Adrenal gland (tissue), 19 donors: ENCODE measurements at places on chromosomes 12 and 14. TPM values are rescaled to one million over a fixed set of nuclear protein-coding genes. Genes with fewer than 3 reads are reported as not detected.
A peak's percentile ranks its signal among the peaks of the same experiment; 100 is the strongest.

DNA sequence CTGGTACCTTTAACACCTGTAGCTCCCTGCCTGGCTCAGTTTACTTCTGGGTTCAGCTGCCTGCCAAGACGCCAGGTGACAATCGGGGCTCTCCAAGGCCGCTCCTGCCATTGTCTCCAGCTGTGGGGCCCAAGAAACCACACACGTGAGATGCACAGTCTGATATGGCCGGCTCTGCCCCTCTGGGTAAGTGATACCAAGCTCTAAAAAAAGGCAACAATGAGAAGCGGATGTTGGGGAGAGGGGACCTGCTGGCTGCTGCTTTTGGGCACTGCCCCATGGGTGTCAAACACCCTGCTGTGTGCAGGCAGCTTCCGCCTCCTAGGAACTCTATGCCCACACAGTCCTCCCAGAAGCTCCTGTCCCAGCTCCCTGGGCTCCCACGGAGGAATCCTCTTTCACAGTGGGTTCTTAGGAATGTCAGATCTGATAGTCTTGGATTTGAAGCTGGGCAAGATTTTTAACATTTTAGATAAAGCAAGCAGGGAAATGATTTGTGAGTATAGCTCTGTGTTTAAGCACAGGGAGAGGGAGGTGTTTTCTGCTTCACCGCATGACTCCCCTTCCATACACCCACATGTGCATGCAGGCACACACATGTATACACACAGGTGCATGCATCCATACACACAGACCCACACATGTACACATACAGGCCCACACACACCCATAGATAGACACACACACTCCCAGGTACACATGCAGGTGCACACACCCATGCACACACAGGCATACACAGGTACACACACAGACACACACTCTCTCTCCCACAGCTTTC lies 1135.8 kb downstream of the BCL11B start:
- DNase-seq = no peak

- DNase-seq = no peak
Measured at GRCh38 chr12:65430006-65430405, 151.5 kb downstream of the MSRB3 start.

The L2HGDH gene
- 4.3 TPM for total RNA-seq

DNA sequence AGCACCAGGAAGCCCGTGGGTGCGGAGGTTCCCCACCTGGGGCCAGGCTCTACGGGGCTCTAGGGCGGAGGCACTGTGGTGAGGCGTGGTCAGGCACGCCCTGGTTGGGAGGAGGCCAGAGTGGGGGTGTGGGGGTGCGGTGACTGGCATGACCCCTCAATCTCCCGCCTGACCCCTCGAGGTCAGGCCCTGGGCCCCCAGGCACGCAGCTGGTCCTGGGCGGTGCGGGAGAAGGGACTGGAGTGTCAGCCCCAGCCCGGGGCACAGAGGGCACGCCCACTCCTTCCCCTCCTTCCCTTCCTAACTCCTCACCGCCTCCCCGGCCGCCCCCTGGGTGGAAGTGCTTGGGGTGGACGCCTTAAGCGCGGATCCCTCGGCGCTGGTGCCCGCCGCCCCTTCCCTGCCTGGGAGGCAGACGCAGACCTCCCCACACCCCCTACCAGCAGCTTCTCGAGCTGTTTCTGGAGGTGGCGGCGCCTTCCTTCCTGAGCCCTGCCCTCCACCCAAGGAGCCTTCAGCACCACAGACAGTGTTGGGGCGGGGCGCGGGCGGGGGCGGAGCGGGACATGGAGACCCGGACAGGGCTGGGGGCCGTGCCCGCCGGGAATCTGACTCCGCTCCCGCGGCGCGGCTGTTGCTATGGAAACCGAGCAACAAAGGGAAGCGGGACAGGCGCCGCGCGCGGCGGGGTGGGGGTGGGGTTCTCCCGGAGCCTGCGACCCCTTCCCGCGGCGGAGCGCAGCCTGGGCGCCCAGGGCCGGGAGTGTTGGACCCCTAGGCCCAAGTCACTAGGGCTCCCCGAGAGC lies 741 bp upstream of the CRIP2 start:
- DNase-seq = peak; percentile 85

GRCh38 chr14:99747167-99747566 lies 46.0 kb upstream of the EML1 start:
- DNase-seq = no peak

The LMNTD1 gene
- not detected for total RNA-seq

DNA sequence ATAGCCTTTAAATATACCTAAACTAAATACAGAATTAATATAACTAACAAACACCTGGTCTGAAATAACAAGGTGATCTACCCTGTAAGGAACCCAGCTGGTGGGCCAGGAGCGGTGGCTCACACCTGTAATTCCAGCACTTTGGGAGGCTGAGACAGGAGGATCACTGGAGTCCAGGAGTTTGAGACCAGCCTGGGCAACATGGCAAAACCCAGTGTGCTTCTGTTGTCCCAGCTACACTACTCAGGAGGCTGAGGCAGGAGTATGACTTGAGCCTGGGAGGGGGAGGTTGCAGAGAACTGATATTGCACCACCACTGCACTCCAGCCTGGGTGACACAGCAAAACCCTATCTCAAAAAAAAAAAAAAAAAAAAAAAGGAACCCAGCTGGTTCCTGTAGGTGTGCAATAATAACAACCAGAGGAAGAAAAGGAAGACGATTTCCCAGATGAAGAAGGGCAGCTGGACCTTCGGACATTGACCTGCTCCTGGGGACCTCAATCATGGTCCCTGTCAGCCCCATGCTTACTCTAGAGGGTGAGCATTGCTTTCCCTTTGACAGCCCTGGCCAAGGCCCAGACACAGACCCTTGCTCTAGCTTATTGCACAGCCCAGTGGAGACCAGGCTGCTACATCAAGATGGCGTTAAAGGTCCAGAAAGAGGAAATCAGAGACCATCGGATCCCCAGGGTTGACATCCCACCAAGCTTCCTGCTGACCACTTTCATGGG lies 5.4 kb downstream of the FOS start:
- DNase-seq = peak; percentile 72

The ATL1 gene
- 5.7 TPM for total RNA-seq

The ZNF219 gene
- total RNA-seq = 169 TPM

The STON2 gene
- total RNA-seq = 7.2 TPM

DNA sequence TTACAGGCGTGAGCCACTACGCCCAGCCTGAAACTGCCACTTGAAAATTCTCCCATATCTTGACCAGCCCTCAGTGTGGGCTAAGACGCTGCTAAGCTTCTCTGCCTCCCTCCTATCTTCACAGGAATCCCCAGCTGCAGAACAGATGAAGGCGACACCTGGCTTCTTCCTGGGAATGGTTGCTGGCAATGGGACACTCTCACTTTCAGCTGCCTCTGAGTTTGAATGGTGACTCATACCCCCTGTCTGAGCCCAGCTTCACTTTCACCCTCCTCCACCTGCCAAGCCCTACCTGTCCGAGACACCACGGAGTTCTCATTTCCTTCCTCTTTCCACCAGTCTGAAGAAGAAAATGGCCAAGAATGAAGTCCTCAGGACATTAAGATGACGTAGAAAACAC lies 18.3 kb upstream of the VASH1 start:
- DNase-seq = peak; percentile 46

GRCh38 chr14:54702014-54702491 lies 135.1 kb downstream of the SAMD4A start:
- no peak for DNase-seq

The KLRC4 gene
- not detected for total RNA-seq

The FOXN4 gene
- 0.22 TPM for total RNA-seq

DNA sequence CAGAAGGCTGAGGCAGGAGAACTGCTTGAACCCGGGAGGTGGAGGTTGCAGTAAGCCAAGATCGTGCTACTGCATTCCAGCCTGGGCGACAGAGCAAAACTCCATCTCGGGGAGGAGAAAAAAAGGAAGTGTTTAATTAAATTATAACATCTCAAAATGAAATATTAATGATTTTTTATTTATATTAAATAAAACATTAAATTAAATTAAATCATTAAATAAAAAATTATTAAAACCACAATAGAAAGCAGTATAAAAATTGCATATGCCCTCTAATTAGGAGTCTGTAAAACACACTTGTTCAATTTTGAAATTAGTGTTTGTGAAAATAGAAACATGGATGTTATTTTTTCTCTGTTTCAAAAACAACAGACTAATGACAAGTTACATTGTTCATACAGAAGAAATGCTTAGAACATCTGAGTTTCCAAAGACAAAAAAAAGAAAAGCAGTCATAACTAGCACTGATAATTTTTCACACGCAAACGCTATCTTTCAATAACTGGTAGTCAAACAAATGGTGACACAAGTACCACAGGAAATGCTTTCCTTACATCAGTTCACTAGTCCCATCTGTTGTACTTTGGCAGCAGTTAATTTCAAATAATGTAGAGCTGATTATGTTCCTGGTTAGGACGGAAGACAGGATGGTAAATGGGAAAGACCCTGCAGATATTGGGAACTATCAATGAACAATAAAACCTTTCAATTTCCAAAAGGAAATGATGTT lies 54.9 kb downstream of the HECTD4 start:
- no peak for DNase-seq

GRCh38 chr12:43011383-43011926 lies 421.9 kb upstream of the PRICKLE1 start:
- no peak for DNase-seq

- DNase-seq = no peak
Measured at GRCh38 chr12:107336695-107337094, 243.3 kb upstream of the CRY1 start.

GRCh38 chr12:47734725-47735480 lies 9.6 kb upstream of the ENDOU start:
- DNase-seq = no peak

DNA sequence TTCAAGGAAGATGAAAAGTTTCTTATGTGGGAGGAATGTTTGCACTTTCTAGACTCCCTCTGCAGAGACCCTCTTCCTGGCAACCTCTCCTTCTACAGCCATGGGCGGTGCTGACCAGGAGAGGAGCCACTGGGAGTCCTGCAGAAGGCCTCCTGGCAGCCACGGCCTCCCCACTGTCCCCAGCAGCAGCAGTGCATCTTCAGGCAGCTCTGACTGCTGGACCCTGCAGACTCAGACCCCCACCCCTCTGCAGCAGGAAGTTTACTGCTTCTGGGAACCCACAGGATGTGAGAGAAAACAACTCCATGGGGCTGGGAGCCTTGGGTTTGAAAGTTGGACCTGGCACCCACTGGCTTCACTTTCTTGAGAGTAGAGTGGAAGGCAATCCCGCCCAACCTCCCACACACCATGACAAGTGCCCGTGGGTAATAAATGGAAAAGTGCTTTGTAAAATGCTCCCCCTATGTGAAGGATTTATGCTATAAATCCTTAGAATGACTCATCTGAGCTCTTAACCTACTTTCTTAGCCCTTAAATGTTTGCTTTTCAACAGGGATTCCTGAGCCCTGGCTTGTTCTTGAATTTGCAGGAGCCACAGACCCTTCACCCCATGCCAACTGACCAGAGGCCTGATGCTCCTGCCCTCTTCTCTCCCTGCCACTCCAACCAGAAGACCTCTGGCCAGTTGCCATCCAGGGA lies 37.5 kb upstream of the DDX11 start:
- no peak for DNase-seq

DNA sequence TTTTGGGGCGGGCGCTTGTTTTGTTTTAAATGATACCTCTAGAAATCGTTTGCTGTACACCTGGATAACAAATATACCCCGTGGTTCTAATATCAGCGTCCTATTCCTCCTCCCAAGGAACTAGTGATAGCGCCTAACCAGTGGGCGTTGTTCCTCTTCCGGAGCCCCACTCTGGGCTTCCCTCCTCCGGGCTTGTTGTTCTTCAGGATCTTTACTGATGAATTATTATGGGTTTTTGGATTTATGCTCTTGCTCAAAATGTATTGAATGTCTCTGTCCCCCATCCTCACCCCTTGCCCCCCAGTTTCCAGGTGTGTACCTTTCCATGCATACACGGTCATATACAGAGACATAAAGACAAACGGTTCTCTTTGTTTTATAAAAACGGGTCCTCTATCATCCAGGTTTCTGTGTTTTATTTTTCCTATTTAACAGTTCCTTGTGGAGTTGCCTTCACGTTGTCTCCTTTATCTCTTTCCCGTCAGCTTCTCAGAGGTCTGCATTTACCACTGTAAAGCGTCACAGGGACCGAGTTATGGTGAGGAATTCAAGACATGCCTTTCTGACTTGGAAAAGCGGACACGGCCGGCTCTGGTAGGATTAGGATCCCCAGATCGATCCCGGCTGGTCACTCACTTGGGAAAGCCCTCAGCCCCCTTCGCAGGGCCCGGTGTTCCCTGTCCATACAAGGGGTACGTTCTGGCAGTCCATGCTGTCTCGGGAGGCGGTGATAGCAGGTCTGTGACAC lies 655 bp upstream of the PLEKHG3 start:
- no peak for DNase-seq

- no peak for DNase-seq
Measured at GRCh38 chr12:106917503-106917902, 38.2 kb upstream of the TMEM263 start.

The GARIN6 gene
- total RNA-seq = not detected

DNA sequence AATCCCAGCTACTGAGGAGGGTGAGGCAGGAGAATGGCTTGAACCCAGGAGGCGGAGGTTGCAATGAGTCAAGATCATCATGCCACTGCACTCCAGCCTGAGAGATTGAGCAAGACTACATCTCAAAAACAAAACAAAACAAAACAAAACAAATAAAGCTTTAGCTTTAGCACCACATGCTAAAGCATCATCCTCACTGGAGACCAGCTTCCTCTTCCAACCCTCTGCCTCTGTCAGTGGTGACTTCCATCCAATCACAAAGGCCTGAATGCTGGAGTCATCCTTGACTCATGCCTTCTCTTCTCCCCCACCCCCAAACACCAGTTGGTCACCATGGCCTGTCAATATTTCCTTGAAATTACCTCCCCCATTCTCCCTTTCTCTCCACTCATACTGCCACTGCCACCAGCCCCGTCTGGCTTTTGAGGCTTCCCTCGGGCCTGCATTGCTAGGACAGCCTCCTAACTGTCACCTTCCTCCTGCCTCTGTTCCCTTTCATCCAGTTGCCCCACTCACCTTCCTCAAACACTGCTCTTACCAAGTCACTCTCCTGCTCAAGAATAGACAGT lies 1.4 kb downstream of the ZNF385A start:
- peak; percentile 42 for DNase-seq

The NFATC4 gene
- total RNA-seq = 71.4 TPM

DNA sequence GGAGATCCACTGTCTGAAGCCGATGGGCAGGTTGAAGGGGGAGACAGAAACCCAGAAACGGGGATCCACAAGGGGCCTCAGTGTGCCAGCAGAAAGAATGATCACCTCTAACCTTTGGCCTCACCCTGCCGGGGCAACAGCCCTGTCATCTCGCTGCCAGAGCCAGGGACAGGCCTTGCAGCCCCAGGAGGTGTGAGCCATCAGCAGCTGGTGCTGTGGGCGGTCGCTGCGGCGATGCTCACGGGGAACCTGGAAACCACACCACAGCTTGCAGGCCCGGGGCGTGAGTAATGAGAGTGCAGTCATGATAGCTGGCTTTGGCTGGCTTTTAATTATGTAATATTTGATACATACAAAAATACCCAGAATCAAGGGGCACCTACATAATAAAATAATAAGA lies 4.7 kb upstream of the TTC7B start:
- DNase-seq = no peak

GRCh38 chr14:77485256-77485655 lies 13.4 kb downstream of the ISM2 start:
- peak; percentile 53 for DNase-seq

The EGLN3 gene
- total RNA-seq = 0.91 TPM
